ENCODE measurements at places on chromosomes 16 and 17.

GRCh38 chr16:60686824-60687223 lies 1349.4 kb downstream of the CDH8 start:
- no peak for DNase-seq

DNA sequence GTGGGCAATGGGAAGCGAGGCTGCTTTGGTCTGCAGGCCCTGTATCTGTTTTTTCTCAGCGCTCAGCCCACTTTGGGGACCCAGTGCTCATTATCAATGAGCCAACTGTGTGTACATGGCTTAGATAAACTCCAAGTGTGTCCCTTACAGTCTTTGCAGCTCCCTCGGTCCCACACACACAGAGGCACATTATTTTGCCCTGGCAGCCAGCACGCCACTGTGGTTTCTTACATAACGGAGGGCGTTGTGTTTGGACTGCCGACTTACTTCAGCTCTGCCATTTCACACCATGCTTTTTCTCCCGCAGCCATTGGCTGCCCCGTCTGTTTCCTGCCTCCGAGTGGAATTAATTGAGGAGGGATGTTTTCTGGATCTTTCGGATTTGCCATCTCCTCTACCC lies 56.5 kb upstream of the CLEC18A start:
- no peak for DNase-seq

DNA sequence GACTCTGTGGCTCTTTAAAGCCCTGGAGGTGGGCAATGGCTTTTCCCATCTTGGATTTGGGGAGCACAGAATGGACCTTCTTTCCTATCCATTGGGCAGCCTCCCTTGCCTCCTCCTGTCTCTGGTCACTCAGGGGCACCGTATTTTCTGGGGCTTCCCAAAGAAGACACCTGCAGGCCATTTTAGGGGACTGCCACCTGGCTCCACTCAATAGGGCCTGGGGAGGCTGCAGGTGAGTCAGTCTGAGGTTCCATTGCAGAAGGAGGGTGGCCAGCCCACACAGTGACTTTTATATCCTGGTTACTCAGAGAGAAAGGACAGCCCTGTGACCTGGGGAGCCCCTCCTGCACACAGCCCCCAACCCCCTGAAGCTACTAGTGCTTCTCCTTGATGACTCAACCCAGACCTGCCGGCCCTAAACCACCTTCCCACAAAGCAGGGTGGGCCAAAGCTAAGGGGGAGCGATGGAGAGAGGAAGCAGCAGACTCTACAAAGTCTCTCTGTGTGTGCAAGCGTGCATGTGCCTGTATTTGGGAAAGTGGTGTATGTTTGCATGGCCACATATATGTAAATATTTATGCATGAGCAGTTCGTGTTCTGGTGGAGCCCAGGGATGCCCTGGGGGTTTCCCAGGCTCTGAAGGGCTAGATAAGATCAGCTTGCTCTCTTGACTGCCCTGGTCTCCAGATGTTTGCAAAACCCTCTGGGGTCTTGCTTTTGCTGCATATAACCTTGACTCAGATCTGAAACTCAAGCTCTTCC lies 5.0 kb downstream of the CX3CL1 start:
- DNase-seq, result no peak

DNA sequence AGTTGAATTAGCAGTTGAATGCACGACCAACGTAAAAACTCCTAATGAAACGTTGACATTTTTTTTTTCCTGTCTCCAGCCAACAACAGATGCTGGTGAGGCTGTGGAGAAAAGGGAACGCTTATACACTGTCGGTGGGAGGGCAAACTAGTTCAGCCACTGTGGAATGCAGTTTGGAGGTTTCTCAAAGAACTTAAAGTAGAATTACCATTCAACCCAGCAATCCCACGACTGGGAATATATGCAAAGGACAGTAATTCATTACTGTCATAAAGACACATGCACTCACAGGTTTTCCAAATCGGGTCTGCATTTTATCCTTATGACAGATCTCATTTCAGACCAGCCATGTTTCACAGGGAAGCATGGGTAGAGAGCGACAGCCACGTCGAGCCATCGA lies 3.5 kb upstream of the WFDC1 start:
- DNase-seq, result no peak

GRCh38 chr16:11673091-11674000 lies 5.1 kb downstream of the SNN start:
- no peak for DNase-seq
